ENCODE measurements at places on chromosomes 6 and 20.

- DNase-seq, result no peak
Measured at GRCh38 chr20:801678-802077, 31.8 kb upstream of the FAM110A start.

DNA sequence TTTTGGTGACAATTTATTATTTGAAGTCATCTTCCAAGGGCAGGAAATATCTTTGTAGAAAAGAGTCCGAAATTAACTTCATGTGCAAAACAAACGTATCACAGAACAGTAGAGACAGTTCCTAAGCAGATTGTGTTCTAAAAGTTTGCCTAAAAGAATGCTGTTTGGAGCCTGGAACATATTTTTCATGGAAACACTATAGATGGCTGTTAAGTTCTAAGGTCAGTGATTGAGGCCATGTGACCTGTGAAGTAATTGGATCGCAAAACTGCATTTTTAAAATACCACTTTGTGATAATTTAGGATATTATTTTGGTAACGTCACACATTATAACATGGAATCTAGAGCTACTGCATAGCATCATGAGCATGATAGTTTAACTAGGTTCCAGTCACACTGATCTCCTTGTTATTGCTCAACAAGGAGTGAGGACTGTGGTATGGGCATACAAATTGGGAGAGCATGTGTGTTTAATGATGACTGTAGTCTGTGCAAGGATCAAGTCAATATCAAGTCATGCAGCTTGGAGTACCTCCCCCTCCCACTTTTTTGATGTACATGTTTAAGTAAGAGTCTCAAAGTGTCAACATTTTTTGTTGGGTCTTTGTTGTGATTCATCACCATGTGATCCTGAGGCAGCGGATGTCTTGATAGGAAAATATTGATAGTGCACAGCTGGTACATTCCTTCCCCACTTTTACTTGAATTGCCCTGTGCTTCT lies 609.3 kb upstream of the CITED2 start:
- DNase-seq, result no peak

DNA sequence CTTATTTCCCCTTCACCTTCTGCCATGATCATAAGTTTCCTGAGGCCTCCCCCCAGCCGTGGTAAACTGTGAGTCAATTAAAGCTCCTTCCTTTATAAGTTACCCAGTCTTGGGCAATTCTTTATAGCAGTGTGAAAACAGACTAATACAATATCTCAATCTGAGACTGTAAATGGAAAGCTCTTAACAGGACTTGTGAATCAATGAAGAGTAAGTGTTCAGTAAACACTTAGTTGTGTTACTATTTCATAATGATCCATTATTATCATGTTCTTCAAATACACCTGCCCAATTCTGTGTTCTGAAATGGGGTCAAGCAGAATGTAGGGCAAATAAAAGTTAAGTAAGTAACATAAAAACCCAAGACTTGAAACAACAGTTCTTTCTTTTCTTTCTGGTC lies 266.2 kb downstream of the TENT5A start:
- no peak for DNase-seq

DNA sequence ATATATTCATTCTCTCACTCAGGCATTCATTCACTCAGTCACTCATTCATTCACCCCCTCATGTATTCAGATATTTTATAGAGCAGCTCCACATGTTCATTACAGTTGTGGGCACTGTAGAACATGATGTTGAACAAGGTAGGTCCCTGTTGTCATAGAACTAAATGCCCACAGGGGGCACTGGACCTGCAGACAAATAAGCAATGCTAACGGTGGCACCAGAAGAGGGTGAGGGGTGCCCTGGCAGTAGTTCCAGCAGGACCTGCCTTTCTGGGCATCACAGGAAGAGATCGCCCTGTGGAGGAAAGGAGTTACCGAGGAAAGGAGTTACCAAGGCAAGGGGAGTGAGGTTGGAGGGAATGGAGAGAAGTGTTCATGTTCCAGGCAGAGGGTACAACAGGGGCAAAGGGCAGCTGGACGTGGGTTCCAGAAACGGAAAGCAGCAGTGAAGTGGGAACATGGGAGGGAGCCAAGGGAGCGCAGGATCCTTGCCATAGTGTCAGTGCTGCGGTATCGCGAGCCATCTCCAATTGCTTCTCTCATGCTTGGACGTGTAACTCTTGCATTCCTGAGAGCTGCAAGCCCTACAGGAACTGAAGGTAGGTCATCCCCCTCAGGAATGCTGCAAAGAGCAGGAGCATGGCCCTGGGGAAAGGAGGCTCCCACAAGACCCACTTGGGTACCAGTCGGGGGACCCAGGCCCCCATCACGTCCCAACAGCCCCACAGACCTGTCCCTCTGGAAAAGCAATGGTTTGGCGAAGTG lies 128.2 kb downstream of the EDN3 start:
- DNase-seq, result peak; percentile 3

- DNase-seq, result no peak
Measured at GRCh38 chr6:89580997-89581666, 57.4 kb downstream of the LYRM2 start.

- peak; percentile 85 for DNase-seq
Measured at GRCh38 chr6:108564178-108564577, 3.5 kb downstream of the FOXO3 start.

DNA sequence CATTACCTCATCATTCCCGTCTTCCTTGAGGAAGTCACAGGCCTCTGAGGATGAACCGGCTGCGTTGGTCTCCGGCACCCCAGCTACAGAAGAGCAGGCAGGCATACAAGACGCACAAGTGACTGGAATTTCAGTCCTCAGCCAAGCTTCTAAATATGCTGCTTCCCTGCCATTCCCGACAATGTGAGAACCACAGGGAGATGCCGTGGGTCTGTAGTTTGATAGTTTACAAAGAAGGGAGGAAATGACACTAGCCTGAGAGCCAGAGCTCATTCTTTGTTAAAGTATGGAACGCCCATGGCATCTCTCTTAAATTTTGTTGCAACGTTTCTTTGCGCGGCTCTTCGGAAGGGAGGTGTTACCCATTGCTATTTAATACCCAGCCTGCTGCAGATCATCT lies 25.7 kb downstream of the HEBP2 start:
- DNase-seq, result no peak

- peak; percentile 27 for DNase-seq
Measured at GRCh38 chr20:43911066-43911465, 3.6 kb upstream of the TOX2 start.

DNA sequence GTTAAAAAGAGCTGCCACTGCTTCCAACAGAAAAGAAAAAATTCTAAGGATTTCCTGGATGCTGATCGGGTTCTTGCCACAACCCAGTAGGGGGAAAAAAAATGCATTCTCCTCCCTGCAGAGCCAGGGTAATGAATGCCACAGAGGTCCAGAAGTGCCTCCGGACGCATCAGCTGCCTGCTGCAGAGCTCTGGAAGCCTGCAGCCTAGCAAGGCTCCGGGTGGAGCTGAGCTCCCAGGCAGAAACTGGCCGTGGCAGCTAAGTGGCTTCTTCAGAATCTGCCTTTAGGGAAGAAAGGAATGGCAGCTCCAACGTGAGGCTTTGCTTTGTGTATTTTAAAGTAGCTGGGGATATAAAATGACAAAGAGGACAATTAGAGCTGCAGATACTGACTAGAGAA lies 155.0 kb downstream of the CFAP61 start:
- no peak for DNase-seq

- no peak for DNase-seq
Measured at GRCh38 chr6:82264321-82264720, 16.8 kb upstream of the IBTK start.

- peak; percentile 88 for DNase-seq
Measured at GRCh38 chr20:63567386-63568169, 6.5 kb downstream of the HELZ2 start.

DNA sequence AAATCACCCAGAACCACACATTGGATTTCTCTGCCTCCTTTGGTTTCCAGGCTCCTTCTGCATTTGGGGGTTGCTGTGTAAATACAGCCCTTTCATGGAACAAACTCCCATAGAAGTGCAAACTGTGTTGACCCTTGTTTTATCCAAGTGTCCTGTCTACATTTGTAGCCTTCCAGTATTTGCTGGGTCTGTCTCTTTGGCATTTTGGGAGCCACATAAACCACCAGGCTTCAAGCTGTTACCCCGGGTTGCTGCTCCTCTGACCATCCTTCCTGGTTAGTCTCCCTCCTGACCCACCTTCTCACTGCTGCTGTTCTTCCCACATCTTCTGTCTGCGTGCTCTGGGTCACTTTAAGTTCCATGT lies 7.6 kb upstream of the MTHFD1L start:
- no peak for DNase-seq

- no peak for DNase-seq
Measured at GRCh38 chr6:134873500-134874388, 76.2 kb downstream of the ALDH8A1 start.

DNA sequence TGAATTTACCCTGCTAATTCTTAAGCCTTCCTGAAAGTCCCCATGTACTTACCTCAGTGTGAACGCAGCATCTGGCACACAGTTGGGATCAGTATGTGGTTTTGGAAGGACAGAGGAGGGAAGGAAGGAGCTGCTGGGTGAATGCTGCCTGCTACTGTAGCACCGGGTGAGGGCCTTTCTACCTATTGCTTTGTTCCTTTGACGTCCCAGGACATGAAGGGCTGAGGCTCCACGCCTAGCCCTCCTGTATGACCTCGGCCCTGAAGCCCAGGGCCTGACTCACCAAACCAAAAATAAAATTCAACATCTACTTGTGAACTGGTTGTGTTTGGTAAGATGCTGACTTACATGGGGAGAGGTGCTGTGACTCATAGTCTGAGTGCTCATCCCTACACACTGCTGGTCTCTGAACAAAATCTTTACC lies 51.1 kb downstream of the ARID1B start:
- peak; percentile 74 for DNase-seq

DNA sequence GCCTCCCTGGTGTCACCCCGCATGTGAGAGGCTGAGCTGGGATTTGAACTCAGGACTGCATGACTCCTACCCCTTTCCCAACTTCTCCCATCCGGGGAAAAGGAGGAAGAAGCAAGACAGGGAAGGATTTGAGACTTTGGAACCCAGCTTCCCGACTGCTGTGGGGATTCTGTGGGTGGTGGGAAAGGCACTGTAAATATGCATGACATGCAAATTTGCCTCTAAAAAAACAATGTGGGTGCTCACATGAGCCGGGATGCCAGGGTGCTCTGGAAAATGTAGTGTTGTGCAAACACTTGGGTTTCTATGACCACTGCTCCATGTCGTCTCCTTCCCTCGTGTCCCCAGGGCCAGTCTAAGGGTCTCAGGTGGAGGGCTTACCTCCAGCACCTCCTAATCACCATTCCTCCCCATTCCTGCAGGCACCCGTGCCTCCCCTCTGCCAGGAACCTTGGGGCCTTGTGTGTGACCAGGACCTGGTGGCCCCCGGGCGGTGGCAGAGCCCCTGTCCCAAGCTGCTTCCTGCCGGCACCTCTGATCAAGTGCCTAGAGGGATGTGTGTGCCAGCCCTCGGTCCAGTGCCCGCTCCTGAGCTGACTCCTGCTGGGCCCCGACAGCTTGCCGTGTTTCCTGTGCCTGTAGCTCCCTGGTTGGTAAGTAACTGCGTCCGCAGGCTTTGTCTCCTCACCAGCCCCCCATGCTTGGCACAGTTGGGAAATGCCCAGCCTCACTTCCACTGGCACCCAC lies 60.7 kb downstream of the DLGAP4 start:
- DNase-seq, result no peak

GRCh38 chr20:6940876-6941275 lies 173.4 kb downstream of the BMP2 start:
- DNase-seq, result peak; percentile 2

DNA sequence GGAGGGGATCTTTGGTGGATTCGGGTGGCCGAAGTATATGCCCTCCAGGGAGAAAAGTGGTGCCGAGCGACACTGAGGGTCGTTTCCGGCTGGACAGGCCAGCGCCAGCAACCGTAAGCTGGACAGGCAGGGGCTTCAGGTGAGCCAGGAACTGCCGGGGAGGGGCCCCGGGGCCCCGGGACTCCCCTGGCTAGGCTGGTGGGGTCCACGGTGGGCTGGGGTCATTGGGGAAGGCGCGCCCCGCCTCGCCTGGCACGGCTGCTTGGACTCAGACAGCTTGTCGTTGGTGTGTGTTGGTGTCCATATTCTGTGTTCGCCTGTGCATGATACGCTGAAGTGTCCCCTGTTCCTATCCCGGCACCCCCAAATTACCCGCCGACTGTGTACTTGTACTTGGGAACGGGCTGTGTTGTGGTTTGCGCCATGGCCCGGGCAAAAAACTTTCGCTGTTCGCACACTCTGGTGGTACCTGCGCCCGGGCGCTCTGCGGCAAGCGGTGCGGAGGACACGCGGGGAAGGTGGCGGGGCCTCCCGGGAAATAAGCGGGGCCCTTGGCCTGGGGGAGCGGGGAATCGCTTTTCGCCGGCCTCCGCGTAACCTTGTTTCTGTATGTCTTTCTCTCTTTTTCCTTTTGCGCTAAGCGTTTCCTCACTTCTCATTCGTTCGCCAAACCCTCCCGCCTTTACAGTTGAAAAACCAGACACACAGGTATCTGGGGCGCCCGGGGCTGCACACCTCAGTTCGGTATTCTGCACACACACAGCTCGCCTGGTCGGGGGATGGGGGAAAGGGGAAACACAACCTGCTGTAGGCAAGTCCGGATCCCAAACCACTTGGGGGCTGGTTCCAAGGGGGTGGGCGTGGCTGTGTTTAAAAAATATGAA lies 3.2 kb downstream of the GNAS start:
- DNase-seq, result no peak

DNA sequence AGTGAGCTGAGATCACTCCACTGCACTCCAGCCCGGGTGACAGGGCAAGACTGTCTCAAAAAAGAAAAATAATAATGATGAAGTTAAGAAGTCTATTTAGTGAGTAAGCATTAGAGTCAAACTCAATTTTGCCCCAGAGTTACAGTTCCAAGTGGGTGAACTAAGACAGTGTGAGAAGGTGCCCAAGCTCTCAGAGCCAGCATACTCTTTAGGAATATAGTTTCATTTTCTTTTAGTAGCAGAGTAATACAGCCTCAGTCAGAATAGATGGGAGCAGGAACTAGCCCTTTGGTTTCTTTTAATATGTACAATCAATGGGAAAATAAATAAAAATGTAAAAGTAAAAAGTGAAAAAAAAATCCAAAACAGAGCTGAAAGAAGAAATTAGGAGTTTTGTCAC lies 87.0 kb upstream of the ADGRF1 start:
- peak; percentile 40 for DNase-seq

- no peak for DNase-seq
Measured at GRCh38 chr6:90045535-90045934, 151.3 kb downstream of the GJA10 start.

GRCh38 chr6:18500921-18501662 lies 113.9 kb downstream of the RNF144B start:
- DNase-seq, result no peak

- no peak for DNase-seq
Measured at GRCh38 chr6:38988736-38989449, 59.7 kb upstream of the GLP1R start.
